ENCODE measurements at places on chromosomes 6 and 20.

DNA sequence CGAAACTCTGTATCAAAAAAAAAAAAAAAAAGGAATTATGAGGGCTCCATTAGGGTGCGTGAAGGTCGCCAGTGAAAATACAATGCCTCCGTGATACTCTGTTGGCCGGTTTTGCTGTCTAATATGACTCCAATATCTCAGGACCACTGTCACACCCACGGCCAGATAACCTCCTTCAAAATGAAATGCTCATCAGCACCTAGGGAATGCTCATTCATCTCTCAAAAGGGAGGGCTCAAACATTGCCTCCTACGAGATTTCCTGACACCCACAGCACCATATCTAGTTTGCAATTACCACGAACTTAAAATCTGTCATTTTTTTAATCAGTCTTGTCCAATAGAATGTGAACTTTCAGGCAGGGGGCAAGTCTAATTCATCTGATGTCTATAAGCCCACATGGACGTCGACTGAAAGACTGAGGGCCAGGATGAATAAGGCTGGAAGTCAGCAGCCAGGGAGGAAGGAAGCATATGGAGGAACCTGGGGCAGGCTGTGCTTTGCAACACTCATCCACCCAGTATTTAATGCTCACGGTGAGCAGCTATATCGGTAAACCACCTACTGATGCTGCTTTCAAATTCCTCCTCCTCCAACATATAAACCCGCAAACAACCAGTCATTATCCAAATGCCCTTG lies 42.8 kb downstream of the MAP3K5 start:
- no peak for DNase-seq

GRCh38 chr6:80402266-80402665 lies 295.8 kb downstream of the BCKDHB start:
- DNase-seq = no peak

- no peak for DNase-seq
These were observed 76.2 kb upstream of the OLIG3 start for GRCh38 chr6:137570393-137570792.

DNA sequence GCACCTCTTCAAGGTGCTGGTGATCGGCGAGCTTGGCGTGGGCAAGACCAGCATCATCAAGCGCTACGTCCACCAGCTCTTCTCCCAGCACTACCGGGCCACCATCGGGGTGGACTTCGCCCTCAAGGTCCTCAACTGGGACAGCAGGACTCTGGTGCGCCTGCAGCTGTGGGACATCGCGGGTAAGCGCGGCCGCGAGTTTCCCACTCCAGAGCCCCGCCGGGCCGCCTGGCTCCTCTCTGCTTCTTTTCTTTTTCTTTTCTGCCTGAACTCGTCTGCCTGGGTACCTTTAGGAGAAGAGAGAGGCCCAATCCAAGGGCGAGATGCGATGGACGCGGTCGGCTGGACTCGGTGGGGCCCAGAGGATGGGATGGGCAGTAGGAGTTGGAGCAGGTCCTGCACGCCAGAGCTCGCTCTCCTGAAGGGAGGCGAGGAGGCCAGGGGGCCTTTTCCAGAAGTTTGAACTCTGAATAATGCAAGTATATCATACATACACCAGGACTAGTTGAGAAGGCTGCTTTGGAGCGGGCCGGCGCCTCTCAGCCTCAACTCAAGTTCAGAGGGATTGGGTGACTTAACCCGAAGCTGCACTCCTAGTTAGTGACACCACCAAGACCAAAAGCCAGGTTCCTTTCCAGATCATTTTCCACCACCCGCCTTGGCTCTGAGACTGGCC lies 445 bp downstream of the RAB32 start:
- DNase-seq = no peak

GRCh38 chr6:136337121-136337520 lies 47.5 kb upstream of the BCLAF1 start:
- DNase-seq = no peak

- no peak for DNase-seq
These were observed 69.0 kb upstream of the CNKSR3 start for GRCh38 chr6:154579485-154579884.

GRCh38 chr6:167507376-167507945 lies 182.6 kb downstream of the TTLL2 start:
- no peak for DNase-seq

GRCh38 chr6:160010067-160010466 lies 41.2 kb downstream of the IGF2R start:
- DNase-seq = no peak

DNA sequence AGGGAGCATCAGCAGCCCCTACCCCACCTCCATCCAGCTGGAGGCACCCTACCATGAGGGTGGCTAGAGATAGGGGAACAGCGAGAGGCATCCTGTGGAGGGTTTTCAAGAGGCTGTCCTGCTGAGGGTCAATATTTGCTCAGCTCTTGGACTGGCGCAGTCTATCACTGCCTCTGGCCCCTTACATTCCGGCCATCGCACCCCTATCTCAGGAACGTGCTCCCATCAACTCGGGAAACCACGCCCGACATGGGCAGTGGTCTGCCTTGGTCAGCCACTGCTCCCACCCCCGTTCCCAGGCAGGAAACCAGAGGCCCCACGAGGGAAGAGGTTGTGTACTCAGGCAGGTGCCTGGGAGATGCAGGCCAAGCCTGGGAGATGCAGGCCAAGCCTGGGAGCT lies 57.9 kb downstream of the VEGFA start:
- no peak for DNase-seq

- peak; percentile 44 for DNase-seq
These were observed 140.3 kb downstream of the NFATC2 start for GRCh38 chr20:51402201-51402600.

- DNase-seq = no peak
These were observed 59.2 kb downstream of the SNRNP48 start for GRCh38 chr6:7649037-7649810.

GRCh38 chr20:18405826-18406225 lies 61.0 kb downstream of the DZANK1 start:
- DNase-seq = no peak

DNA sequence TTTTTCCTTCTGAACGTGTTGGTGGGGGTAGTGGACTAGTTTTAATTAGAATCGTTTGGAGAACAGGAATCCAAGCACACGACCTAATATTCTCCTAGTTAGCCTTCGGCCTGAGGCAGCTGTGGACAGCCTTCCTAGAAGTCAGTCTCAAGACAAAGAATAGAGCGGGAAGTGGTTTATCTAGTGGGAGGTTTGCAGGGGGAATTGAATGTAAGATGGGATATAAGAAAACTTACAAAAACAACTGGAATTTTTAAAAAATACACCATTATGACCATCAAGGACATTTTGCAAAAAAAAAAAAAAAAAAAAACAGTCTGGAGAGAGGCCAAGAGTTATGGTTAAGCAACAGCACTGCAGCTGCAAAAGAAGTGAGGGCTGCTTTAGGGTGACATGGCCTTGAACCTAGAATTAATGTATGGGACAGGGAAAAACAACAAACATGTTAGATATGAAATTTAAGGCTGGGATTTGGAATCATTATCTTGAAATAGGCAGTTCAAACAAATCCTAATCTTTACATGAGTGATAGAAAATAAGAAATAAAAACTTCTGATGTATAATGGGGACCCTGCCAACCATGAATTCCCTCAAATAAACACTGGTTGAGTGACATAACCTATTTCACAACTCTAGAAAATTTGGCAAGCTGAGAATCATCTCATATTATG lies 40.2 kb downstream of the PLAGL1 start:
- DNase-seq = no peak

DNA sequence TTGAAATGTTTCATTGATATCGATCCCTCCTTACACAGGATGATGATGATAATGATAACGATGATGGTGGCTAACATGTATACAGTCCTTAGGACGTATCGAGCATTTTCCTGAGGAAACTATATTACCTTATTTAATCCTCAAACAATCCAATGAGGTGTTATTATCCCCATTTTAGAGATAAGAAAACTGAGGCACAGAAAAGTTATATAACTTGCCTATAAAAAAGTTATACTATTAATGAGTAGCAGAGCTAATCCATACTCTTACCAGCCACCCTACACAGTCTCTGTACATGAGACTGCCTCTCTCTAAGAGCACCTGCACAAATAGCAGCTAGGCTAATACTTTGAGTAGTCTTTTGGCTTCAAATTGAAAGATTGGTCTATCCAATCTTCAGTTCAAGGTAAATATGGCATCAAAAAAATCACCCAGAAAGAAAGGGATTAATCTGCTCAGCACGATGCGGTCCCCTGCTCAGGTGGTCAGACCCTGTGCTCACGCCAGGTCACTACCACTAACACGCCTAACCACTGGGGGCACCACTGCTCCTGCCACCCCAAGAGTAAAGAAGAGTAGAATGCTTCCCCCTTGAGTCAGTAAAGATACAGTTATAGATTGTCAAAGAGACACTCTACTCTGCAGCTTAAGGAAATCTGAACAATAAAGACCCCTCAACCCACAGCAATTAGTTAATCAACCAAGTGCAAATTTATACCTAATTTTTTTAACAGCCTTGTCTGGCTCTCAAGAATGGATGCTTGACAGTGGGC lies 15.0 kb downstream of the GABBR1 start:
- no peak for DNase-seq

GRCh38 chr20:14882157-14882556 lies 544.7 kb upstream of the FLRT3 start:
- DNase-seq = no peak

DNA sequence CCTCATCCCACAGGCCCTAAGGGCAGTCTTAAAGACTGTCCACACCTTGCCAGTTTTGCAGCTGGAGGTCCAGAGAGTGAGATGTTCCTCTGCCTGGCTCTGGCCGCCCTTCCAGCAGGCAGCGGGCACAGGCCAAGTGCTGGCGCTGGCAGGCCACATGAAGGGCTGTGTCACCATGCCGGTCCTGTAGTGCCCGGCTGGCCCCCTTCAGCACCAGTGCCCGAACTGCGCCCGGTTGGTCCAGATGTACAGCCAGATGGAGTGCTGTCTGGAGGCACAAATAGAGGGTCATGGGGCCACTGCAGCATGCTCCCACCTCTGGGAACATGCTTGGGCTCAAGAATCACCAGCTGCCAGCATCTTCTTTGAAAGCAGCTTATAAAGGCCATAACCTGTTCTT lies 3.8 kb downstream of the NFKBIE start:
- DNase-seq = no peak

DNA sequence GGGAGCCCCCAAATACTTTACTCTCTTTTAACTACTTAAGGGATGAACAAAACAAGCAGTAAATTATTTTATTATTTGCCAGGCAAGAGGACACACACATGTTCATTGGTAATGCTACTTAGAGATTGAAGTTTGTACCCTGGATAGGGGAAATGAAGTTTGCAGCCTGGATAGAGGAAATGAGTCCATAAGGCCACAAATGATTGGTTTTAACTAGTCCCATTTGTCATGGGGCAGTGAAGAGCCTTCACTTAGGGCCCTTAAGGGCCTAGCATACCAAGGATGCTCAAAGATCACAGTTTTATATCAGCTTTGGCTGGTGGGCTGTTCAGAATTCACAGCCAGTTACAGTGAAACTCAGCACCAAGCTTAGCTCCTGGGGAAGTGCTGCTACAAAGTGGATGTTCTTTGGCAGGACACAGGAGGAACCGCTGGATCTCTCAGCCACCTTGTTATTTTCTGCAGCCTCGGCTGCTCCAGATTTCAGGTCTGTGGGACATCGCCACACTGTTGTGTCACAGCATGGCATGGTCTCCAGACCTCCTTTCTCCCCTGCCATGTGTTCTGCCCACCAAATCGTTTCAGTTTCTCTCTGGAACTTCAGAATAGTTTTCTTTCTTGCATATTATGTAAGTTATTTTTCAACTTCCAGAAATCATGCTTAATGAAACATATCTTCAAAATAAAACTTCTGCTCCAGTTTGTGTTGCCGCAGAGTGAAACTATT lies 41.8 kb downstream of the NCOA7 start:
- no peak for DNase-seq

DNA sequence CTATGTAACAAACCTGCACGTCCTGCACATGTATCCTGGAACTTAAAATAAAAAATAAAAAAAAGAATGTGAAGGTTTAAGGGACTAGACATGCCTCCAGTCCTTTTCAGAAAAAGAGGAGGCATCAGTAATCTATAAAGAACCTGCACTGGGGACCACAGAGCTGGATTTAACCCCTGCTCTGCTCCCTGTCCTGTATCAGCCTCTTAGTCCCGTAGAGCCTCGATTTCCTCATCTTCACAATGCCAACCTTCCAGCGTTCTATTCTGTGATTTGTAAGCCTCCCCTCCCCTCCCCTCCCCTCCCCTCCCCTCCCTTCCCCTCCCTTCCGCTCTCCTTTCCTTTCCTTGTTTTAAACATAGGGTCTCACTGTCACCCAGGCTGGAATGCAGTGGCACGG lies 31.1 kb upstream of the TMEM181 start:
- no peak for DNase-seq
